CD8-positive, alpha-beta memory T cell (primary cell): ENCODE measurements at places on chromosomes 16 and 17. TPM values are rescaled to one million over a fixed set of nuclear protein-coding genes. Genes with fewer than 3 reads are reported as not detected.

DNA sequence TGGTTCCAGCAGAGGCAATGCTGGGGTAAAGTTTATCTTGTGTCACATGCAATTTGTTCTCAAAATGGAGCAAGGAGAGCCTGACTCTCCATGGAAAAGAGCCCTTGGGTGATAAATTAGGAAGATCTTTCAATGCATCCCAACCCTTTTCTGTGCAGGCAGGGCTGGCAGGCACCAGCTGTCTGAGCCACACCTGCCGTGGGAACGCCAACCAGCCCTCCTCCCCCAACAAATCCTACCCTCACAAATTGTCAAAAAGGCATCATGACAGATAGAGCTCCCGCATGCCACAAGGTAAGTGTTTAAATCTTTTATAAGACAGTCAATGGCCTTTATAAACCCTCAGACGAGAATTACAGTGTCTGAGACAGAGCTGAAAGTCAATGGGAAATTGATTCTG is 418.5 kb upstream of the CDH5 start:
- no peak for DNase-seq

- no peak for DNase-seq
These were observed 5.5 kb downstream of the LIMD2 start for GRCh38 chr17:63694229-63694949.

- DNase-seq: no peak
These were observed 28.3 kb downstream of the VPS35L start for GRCh38 chr16:19583665-19584300.

- no peak for DNase-seq
These were observed 169.3 kb downstream of the RAB11FIP4 start for GRCh38 chr17:31560616-31561235.

DNA sequence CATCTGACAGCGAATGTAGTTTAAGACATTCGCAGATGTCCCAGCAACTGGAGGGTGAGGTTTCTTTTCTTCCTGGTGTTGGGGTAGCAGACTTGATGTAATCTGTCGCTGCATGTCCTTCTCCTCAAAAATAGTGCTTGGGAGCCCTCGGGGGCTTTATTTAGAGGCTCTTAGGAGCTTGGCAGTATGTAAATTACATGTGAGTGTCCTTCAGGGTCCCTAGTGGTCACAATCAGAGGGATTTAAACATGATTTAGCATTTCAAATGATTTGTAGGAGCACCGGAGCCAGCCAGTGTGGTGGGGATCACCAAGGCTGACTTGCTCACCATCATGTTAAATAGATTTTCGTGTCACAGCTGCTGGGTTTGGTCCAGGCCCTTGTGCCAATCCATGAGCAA is 8.8 kb upstream of the SALL1 start:
- DNase-seq: no peak

DNA sequence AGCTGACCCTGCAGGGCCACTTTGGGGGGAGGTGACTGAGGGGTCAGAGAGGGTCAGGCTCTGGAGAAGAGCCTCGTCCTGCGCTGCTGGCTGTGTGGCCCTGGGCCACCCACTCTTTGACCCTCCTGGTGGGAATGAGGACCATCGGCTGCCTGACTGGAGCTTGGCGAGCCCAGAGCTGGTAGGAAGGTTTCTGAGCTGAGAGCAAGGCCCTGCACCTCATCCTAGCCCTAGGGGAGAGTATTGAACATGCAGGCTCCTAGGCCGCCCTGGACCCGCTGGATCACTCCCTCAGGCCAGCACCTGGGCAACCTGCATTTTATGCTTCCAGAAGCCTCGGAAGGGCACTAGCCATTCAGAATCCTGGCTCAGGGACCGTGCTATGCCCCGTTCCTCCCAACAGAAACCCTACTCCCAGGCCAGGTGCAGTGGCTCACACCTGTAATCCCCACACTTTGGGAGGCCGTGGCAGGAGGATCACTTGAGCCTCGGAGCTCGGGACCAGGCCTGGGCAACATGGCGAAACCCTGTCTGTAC is 14.5 kb downstream of the MAP2K3 start:
- no peak for DNase-seq

GRCh38 chr17:73130977-73131376 is 33.8 kb upstream of the SSTR2 start:
- no peak for DNase-seq

DNA sequence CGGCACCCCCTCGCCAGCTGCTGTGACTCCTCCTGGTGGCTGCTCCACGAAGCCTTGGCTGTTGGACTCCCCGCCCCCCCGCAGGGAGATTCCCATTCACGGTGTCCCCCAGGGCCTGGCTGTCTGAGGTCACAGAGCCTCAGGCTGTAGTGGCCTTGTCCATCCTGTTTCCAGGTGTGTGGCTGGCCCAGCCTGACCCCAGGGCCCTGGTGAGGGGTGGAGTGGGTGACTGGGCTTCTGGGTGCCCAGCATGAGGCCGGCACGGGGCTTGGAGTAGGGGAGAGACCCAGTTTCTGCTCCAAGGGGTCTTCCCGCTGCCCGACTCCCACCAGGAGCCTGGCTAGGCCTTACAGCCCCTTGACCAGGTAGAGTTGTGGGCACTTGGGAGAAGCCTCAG is 10.4 kb downstream of the PRSS27 start:
- DNase-seq: no peak

DNA sequence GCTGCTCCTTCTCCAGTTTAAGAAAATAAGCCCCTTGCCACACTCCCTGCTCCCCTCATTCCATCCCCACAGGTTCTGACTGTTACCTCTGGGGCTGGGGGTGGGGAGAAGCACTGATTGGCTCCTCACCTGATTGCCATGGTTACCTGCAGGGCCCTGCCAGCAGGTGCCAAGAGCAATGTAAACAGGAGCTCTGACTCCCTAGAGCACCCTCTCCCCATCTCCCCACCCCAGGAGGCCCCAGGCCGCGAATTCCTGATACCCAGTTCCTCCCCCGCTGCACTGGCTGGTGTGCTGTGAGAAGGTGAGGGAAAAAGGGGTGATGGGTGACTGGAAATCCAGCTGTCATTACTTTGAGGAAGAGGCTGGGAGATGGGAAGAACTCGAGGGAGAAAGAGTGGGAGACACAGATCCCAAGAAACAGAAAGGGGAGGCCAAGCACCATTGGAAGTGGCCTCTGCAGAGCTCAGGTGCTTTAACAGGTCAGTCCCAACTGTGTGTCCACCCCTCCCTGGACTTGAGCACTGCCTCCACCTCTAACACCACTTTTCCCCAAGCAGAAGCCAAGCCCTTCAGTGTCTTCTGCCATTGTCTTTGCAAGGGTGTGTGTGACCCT is 4.5 kb downstream of the PCGF2 start:
- no peak for DNase-seq

DNA sequence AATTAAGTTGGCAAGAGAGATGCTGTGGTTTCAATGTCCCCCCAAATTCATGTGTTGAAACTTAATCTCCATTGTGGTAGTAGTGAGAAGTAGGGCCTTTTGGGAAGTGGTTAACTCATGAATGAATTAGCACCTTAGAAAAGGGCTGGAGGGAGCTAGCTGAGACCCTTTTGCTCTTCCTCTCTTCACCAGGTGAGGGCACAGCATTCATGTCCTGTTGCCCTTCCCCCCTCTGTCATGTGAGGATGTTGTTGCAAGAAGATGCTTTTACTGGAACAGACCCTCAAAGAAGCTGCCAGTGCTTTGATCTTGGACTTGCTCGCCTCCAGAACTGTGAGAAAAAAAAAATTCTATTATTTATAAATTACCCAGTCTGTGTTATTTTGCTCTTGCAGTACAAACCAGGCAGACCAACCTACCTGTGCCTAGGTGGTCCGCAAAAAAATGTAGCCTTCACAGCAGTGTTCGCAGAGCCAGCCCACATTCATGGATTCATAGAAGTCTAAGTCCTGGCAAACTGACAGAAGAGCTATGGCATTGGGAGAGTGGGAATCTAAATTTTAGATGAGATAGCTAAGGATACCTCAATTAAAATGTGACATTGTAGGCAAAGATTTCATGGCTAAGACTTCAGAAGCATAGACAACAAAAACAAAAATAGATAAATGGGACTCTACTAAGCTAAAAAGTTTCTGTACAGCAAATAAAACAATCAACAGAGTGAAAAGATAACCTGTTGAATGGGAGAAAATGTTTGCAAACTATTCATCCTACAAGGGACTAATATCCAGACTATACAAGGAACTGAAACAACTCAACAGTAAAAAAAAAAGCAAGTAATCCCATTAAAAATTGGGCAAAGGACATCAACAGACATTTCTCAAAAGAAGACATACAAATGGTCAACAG is 32.0 kb upstream of the ABCA5 start:
- no peak for DNase-seq

Gene HIGD1B
- total RNA-seq: not detected

Gene CES5A
- total RNA-seq: not detected

Gene GGA3
- 75.1 TPM for total RNA-seq

Gene RAB37
- total RNA-seq: 5.8 TPM

Gene KRTAP9-8
- total RNA-seq: not detected

Gene UBTF
- 186 TPM for total RNA-seq

Gene CNTNAP4
- total RNA-seq: not detected
